ENCODE measurements at places on chromosomes 5 and 9.

DNA sequence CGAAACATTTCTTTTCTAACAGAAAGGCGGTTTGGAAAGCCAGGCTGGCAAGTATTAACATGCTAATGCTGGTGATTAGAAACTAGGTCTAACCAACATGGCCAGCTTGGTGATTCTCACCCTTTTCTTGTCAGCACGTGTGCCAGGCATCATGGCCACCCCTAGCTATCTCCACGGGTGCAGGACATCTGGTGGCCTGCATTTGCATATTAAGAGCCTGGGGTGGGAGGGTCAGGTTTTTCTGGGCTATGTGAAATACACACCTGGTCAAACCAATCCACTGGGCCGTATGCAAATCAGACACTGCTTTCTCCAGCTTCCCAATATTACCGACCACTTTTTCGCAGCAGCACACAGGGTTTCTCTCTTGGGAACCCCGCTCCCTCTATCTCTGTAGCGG, 612.1 kb downstream of the PTPRD start:
- no peak for DNase-seq

DNA sequence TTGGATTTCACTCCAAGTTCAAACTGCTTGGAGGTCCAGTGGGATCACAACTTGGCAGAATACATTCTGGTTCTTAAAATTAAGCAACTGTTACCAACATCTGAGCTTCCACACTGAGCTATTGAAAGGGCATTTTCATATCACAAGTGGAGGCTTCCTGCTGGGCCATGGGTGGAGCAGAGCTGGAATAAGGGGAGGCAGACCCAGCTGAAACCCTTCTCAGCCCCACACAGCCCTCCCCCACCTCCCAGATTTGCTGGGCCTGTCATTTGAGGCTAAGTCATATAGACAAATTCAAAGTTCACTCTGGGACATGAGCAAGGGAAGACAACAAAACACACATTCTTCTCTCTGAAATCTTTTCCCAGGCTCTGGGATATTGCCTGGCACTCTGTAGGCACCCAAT, 79.9 kb downstream of the ACTL7B start:
- no peak for DNase-seq

- no peak for DNase-seq
Measured at GRCh38 chr9:113621980-113622379, 158.5 kb downstream of the RGS3 start.

- no peak for DNase-seq
Measured at GRCh38 chr9:2465921-2466460, 155.6 kb upstream of the VLDLR start.

GRCh38 chr5:109961751-109962150, 272.0 kb downstream of the MAN2A1 start:
- DNase-seq: no peak

GRCh38 chr9:130303613-130304055, 38.1 kb downstream of the HMCN2 start:
- DNase-seq: no peak

DNA sequence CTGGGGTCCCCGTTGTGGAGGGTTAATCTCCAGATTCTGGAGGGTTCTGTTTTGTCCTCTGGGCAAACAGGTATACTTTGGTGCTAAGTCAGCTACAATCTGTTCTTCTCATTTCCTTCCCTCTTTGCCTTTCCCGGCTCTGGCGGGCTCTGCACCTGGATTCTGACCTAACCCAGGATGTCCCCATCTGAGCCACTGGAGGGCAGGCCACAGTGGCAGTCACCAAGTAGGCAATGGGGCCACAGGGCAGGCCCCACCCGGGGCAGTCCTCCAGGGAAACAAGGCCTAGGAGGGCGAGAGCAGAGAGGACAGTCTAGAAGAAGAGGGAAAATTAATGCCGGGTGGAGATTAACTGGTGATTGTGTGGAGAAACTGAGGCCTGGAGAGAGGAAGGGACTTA, 40.4 kb upstream of the HRH2 start:
- no peak for DNase-seq

- no peak for DNase-seq
Measured at GRCh38 chr5:66982470-66982869, 214.1 kb downstream of the CD180 start.

- no peak for DNase-seq
Measured at GRCh38 chr5:32265902-32266301, 46.8 kb downstream of the MTMR12 start.

GRCh38 chr5:55338092-55338613, 30.4 kb downstream of the MTREX start:
- DNase-seq: no peak

GRCh38 chr5:57494104-57495098, 11.8 kb upstream of the ACTBL2 start:
- DNase-seq: peak; percentile 3

DNA sequence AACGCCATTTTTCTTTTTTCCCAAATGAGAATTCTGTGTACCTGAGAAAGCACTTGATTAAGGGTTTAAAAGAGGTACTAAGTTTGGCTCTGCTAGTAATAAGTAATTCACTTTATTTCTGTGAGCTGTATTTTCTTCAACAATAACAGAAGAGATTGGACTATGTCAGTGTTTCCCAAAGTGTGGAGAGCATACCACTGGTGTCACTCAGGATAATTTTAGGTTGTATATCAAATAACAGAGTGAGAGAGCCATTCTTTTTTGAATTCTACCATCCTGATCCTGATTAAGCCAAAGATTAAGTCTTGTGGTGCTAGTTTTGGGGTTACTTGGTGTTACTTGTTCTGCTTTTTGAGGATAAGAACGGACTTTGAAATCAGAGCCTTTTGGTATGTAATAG, 142.3 kb upstream of the PPP1R2B start:
- DNase-seq: no peak

All from esophagus squamous epithelium (tissue), 5 donors.